Ovary (tissue), 10 donors: ENCODE measurements at places on chromosomes 5 and 9.

GRCh38 chr5:135185481-135186065 lies 151.5 kb upstream of the PITX1 start:
- no peak for DNase-seq

DNA sequence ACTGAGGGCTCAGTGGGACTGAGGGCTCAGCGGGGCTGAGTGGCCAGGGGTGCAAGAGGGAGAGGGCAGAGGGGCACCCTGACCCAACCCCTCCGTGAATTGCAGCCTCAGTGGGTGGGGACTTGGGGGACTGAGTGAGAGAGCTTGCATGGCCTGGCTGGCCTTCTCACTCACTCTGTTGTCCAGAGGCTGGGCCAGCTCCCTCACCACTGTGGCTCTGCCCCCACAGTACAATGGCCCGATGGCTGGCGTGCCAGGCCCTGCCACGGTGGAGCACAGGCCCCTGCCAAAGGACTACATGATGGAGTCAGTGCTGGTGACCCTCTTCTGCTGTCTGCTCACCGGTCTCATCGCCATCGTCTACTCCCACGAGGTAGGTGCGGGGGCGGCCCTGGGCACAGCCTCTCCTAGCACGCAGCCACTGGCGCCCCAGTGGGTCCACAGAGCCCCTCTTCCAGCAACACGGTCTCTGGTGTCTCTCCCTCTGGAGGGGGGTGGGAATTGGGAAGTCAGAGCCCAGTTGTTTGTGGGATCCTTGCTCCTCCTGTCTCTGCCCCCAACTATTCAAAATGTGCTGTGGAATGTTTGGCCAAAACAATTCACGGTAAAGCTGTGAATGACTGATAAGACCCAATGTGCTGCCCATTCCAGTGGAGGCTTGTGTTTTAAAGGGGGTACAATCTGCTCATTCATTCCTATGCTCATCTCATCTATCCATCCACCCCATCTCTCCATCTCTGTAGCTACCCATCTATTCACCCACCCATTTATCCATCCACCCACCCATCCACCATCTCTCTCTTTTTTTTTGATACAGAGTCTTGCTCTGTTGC lies 10.7 kb downstream of the PRRT1B start:
- no peak for DNase-seq

GRCh38 chr9:37221489-37222106 lies 101.2 kb downstream of the ZCCHC7 start:
- no peak for DNase-seq

DNA sequence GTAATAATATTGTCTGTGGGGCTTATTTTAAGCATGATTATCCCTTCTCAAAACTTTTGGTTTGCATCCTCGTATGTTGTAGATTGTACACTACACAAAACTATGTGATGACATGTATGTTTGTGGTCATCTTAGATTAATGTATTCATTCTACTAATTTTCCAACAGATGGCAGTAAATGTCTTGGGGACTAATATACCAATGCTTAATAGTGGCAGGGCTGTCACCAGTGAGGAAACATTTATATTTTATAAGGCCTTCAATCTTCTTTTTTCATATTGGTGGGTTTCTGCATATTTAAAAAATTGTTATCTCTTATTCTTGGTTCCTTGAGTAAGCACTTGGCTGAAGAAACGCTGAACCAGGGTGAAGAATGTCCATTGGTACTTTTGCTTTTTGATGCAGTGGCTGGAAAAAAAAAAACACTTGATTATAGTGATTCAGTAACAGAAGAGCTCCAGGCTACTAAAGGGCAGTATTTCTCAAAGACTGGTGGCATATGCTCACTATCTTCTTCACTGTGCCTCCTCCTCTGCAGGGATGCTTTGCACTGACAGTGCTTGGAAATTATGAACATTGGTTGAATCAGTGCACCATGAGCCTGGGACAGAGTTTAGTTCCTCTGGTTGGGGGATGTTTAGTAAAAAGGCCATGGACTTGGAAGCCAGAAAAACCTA lies 530.3 kb downstream of the RASEF start:
- DNase-seq = no peak

- no peak for DNase-seq
Measured at GRCh38 chr5:69364414-69364813, 4.9 kb downstream of the AK6 start.

GRCh38 chr5:62093976-62094375 lies 212.0 kb upstream of the KIF2A start:
- DNase-seq = no peak

GRCh38 chr9:99239341-99240060 lies 17.4 kb downstream of the SEC61B start:
- no peak for DNase-seq

DNA sequence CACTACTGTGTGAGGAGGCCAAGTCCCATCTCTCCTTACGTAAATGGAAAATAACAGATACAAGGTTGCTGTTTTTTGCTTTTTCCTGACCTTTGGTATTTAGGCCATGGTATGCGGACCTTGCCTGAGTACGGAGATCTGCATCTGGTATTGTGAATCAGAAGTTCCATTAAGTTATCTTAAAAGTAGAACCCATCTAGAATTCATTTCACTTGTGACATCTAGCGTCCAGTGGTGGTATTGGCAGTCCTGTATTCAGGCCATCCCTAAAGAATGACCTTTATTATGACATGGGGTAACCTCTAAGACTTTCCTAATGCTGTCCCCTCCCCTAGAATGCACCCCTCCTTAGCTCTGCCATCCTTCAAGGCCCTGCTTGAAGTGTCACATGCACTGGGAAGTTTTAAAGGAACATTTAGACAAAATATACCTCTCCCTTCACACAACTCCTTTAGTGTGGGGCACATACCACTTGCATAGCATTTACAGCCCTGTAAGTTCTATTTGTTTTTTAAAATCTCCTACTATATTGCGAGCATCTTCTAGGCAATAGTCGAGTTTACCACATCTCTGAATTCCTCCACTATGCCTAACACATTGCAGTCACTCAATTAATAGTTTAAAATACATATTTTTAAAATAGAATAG lies 1.9 kb upstream of the SPDL1 start:
- peak; percentile 17 for DNase-seq

DNA sequence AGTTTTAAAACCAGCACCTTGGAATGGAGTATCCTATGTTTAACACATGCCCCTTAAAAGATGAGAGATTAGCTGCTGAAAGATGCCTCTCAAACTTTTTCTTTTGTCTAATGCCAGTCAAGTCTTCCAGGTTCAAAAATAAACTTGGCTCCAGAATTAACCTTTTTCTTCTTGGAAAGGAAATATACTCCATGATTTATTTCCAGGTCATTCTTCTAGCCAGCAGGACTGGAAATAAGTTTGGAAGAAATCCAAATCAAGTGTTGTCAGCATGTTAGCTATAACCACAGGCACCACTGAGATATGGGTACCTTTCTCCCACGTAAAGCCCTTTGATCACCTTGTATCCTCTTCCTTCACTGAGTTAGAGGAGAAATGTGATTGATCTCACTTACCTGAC lies 56.1 kb downstream of the NLN start:
- DNase-seq = no peak

DNA sequence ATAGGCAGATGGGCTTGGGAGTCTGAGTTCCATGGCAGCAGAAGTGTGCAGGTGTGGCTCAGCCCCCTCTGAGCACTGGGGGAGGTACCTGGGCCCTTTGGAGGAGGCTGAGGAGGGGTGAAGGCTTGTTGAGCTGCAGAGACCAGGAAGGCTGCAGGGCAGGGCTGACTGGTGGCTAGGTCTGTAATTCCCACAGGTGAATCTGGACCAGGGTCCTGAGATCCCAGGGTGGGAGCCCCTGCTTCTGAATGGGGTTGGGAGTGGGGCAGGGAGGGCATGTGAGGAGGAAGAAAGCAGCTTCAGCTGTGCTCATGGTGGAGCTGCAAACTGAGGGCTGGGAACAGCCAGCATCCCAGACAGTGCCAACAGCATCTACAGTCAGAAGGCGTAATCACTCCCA lies 111.1 kb downstream of the CACNA1B start:
- no peak for DNase-seq

DNA sequence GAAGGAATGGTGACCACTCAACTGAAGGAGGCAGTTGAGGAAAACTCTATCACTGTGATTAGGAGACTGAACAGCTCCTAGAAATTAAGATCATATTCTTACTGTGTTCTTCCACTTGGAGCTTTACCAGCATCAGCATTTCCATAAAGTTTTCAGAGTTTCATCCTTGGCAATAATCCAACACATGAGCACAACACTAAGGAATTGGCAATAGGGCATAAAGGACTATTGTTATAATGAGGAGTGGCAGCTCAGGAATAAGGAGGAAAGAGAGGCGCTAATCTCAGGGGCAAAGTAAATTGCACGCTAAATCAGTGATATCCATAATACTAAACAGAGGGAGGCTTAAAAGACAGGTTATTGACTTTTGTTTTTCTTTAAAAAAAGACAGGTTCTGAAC lies 338.9 kb downstream of the EFNA5 start:
- no peak for DNase-seq

- DNase-seq = no peak
Measured at GRCh38 chr5:62149879-62150278, 156.1 kb upstream of the KIF2A start.

DNA sequence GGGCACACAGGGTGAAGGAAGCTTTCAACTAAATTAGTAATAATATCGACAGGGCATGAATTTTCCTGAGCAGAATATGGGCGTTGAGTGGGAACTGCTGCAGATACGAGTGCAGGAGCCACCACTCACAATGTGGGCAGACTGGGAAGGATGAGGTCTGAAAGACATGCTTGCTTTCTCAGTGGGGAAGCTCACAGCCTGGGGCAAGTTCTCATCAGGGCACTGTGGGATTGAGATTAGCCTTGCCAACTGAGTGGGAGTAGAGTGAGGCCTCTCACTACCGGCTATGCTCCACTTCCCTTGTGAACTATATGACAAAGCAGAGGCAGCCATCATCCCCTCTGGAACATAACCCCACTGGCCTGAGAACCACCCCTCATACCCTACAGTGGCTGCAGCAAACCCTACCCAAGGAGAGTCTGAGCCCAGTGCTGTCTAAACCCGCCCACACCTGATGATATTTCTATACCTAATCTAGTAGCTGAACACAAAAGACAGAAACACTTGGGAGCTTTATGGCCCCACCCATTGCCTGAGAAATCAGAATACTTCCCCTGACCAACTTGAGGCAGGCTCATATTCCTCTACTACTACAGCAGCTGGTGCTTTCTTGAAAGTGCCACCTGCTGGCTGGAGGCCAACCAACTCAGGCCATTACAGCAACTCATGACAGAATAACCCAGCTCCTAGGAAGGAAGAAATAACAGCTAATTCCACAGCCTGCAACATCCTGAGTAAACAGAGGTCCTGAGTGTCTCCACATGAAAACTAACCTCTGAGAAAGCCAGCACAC lies 173.7 kb upstream of the SPEF2 start:
- DNase-seq = no peak

GRCh38 chr9:36914212-36914577 lies 119.9 kb downstream of the PAX5 start:
- no peak for DNase-seq

DNA sequence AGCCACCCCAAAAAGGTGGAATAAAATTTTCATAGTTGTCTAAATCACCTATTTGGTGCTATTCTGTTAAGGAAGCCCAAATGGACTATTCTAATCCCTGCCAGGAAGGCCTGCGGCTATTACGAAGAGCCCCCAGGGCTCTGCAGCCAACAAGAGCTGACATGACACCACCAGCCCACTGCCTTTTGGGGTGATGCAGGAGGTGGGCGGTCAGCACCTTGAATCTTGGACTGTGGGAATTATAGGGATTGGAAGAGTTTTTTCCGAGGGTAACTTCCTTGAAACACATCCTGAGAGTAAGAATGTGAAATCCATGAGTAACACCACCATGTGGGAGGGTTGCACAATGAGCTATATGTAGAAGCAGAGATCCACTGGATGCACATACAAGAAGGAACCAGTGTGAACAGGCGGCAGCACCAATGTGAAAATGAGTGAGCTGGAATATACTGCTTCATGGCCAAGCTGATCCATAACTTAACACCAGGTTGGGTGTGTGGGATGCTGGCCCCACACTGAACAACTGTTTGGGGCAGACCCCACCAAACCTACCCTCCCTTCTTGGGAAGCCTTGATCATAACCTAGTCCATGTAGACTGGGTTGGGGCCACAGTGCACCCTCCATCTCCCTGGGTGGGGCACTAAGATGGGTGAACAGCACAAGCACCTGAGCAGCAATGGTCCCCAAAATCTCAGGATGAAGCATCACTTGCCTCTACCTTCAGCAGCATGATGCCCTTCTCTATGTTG lies 239.0 kb downstream of the FSTL4 start:
- DNase-seq = no peak

GRCh38 chr9:33248606-33249005 lies 8.6 kb downstream of the SPINK4 start:
- DNase-seq = no peak

- no peak for DNase-seq
Measured at GRCh38 chr5:57551251-57551650, 68.6 kb upstream of the ACTBL2 start.

- no peak for DNase-seq
Measured at GRCh38 chr5:160390787-160391696, 8.8 kb downstream of the FAM200C start.

GRCh38 chr9:122394265-122395125 lies 23.7 kb downstream of the PTGS1 start:
- DNase-seq = peak; percentile 40

DNA sequence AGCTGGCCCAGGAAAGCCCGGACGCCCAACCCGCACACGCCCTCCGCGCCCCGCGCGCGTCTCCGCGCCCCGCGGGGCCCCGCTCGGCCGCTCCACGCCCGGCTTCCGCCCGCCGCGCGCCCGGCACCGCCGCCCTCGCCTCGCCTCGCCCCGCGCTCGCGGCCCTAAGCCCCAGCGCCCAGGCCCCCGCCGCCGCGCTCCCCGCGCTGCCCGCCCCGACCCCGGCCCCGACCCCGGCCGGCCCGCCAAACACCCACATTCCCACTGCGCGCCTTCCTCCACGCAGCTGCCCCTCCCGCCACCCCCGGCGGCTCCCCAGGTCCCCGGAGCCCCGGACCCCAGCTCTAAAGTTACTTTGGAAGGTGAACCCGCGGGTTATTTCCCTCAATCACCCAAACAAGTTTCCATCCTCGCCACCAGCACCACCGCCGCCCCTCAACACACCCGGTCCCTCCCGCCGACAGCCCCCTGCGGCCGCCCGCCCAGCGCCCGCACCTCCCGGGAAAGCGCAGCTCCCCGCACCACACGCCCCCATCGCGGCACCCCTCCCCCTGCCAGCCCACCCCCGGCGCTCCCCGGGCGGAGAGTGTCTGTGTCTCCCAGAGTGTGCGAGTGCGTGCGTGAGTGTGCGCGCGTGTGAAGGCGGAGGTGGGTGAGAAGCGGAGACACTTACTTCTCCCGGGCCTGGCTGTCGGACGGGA lies 439 bp downstream of the SSBP2 start:
- DNase-seq = no peak

DNA sequence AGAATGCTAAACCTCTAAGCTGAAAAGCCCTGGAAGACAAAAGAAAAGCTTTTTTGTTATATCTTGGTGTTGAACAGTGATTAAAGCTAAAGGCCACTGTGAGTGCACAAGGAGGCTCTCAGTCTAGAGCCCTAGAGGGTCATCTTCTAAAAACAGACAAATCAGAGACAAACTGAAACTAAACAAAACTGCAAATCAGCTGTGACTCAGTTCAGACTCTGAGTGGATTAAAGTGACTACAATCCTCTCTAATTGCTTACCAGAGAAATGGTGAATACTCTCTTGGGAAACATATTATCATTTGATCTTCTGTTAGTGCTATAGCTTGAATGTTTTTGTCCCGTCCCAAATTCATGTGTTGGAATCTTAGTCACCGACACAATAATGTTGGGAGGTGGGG lies 491.9 kb downstream of the CDH18 start:
- DNase-seq = no peak

- DNase-seq = no peak
Measured at GRCh38 chr9:124183772-124184171, 74.0 kb upstream of the NEK6 start.

- no peak for DNase-seq
Measured at GRCh38 chr9:123282362-123283047, 14.1 kb upstream of the STRBP start.

- no peak for DNase-seq
Measured at GRCh38 chr5:68054638-68055037, 160.9 kb upstream of the PIK3R1 start.
